Activated CD4-positive, CD25-positive, alpha-beta regulatory T cell treated with anti-CD3 and anti-CD28 coated beads, Interleukin-2, amount 50 U/mL, for 72 hours (primary cell): ENCODE measurements at places on chromosomes 5 and 9.
A peak's percentile ranks its signal among the peaks of the same experiment; 100 is the strongest.

DNA sequence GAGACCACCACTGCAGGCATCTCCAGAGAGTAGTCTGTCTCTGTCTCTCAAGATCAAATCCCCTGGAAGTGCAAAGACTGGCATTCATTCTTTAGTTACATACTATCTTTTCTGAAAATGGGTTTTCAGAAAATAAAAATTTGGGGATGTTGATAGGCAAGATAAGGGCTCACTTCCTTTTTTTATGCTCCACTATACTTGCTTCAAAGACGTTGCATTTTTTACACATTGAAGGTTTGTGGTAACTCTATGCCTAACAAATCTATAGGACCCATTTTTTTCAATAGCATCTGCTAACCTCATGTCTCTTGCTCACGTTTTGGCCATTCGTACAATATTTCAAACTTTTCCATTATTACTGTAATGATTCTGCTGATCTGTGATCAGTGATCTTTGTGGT, 37.0 kb downstream of the DMAC1 start:
- DNase-seq, result no peak

DNA sequence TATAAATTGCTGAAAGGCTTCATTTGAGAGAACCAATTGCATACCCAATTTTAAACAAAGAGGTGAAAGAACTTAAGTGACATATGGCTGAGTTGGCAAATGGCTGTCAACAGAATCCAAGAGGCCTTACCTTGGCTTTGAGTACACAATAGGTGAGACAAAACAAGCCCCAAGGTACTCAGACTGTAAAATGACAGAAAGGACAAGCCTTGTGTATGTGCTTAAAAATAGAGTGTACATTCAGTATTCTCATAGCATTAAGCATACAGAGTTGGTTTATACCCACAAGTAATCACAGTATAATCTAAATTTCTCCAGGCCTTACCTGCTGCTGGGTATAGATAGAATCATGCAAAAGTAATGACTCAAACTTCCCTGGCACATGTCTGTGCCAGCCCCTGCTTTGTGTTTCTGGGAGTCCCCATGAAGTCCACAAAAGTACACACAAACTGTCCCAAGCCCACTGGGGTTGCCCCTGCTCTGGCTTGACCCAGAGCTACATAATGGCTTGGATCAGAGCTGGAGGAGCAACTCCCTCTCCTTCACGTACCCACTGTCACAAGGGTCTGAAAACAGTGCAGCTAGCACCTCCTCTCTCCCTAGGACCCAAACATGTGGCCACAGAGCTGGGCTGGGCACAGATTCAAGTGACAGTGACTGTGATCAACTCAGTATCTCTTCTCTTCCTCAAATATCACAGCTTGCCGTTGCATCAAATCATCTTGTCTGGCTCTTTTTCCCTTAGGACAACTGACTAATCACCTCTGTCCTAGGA, 250.8 kb downstream of the ENC1 start:
- DNase-seq, result no peak

GRCh38 chr5:58491216-58491892, at the start of gene GAPT:
TSS of gene GAPT (plus strand) at chr5:58491435. CDS start at chr5:58494537, 3,102 bp downstream.
- no peak for DNase-seq

GRCh38 chr5:81553567-81554212, 159.8 kb upstream of the ACOT12 start:
- DNase-seq, result no peak

GRCh38 chr5:157282150-157282549, 16.2 kb downstream of the CYFIP2 start:
- DNase-seq, result no peak

- no peak for DNase-seq
Measured at GRCh38 chr5:66129144-66129543, 15.0 kb upstream of the SREK1 start.

DNA sequence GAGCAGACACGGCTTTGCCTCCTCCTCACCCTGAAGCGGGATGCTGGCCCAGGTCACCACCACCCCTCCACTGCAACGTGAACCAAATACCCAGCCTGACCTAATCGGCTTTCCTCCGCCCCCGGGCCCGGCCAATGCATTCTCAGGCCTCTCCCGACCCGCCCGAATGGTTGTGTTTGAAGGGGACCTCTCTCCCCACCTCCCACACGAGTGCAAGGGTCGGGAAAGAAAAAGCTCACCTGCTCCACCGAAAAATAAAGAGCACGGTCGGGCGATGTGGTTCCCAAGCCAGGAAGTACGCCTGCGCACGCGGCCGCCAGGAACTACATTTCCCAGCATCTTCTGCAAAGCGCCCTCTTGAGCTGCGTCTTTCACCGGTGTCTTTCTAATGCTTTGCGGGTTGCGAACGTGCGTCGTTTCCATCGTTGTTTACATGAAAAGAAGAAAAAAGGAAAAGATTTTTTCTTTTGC, at the start of gene ZNF883:
Gene ZNF883 (minus strand): TSS at position 282 of the 471 bp plus-strand sequence.
- no peak for DNase-seq

GRCh38 chr5:111262153-111262552, 38.0 kb downstream of the CAMK4 start:
- no peak for DNase-seq

DNA sequence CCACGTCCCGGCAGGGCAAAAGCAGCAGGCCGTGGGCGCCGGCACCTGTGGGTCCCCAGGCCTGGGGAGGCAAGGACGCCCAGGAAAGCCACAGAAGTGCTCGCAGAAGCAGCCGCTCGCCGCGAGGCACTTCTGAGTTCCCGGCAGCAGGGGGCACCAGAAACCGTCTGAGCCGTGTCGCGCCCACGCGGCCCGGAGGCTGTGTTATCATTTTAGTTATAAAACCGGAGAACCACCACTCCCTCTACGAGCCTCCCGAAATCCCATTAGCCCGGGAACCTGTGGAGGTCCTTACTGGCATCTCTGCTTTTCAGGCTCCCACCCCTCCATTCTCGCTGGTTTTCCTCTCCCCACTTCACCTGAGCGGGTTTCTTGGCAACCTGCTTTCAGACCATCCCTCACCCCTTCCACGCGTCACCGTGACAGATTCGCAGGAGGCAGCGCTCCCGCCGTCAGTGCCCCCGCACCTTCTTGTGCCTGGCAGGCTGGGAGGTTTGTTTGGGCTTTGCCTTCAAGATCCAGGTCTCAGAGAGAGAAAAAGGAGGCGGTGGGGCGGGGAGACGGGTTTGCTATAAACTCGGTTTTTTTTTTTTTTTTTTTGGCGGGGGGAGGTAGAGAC, 2.3 kb downstream of the GDNF start:
- DNase-seq, result peak; percentile 70

GRCh38 chr5:158543539-158544387, 556.0 kb downstream of the EBF1 start:
- DNase-seq, result no peak
